ENCODE measurements at places on chromosomes 2 and 18.

- DNase-seq = no peak
Observed at GRCh38 chr2:142603759-142604158, 273.7 kb upstream of the KYNU start.

DNA sequence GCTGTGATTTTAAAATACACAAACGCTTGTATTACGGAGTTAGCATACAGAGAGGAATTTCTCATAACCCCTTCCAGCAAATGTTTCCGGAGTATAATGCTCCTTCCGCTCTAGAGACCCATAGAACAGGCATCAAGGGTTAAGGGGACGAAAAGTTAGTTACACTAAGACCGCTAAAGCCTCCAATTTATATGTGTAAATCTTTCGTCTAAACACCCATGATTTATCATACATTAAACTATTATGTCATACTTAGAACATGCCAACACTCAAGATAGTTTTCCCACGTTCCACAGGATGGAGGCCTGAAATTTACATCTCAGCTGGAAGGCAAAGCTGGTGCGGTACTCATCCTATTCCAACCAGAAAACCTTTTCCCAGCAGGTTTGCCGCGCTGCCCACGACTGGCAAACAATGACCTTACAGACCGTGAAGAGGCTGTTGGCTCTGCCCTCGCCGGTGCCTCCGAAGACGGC, 650 bp downstream of the ORMDL1 start:
- no peak for DNase-seq

DNA sequence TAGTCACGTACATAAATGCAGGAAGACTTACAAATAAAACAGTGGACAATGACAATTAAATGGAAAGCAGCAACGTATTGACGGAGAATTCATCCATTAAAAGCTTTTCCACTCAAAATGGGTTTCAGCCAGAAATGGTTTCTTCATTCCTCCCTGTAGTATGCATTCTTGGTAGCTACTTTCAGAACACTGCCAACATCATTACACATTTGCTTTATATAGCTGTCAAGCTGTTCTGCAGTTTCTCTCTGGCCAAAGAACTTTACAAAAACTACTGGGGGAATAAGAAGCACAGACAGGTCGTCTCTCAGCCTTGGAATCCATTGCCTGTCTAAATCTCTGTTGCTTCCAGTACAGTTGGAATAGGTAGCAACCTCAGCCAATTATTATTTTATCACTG, 84.1 kb upstream of the NCKAP5 start:
- no peak for DNase-seq

- DNase-seq = no peak
Observed at GRCh38 chr2:111896576-111896975, 1.8 kb upstream of the MERTK start.

GRCh38 chr2:81976998-81977397, 1672.4 kb upstream of the LRRTM1 start:
- no peak for DNase-seq

GRCh38 chr2:227472265-227473121, 537 bp downstream of the AGFG1 start:
- peak; percentile 39 for DNase-seq

- no peak for DNase-seq
Observed at GRCh38 chr2:136344339-136344738, 226.4 kb upstream of the CXCR4 start.

DNA sequence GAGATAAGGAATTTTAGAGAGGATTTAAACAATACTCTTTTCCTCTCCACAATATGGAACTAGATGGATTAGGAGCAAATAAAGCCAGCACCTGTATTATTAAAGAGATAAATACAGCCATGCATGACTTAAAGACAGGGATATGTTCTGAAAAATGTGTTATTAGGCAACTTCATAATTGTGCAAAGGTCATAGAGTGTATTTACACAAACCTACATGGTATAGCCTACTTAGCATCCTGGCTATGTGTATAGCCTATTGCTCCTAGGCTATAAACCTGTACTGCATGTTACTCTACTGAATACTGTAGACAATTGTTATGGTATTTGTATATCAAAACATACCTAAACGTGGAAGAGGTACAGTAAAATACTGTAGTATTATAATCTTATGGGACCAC, 53.0 kb downstream of the PTRHD1 start:
- no peak for DNase-seq

- no peak for DNase-seq
Observed at GRCh38 chr2:131033786-131034121, 59.5 kb downstream of the FAM168B start.

GRCh38 chr2:136727973-136728699, 37.2 kb upstream of the THSD7B start:
- no peak for DNase-seq

- no peak for DNase-seq
Observed at GRCh38 chr18:21272016-21272579, 30.1 kb downstream of the GREB1L start.

- DNase-seq = no peak
Observed at GRCh38 chr2:201777043-201777442, 3.7 kb downstream of the ALS2 start.

DNA sequence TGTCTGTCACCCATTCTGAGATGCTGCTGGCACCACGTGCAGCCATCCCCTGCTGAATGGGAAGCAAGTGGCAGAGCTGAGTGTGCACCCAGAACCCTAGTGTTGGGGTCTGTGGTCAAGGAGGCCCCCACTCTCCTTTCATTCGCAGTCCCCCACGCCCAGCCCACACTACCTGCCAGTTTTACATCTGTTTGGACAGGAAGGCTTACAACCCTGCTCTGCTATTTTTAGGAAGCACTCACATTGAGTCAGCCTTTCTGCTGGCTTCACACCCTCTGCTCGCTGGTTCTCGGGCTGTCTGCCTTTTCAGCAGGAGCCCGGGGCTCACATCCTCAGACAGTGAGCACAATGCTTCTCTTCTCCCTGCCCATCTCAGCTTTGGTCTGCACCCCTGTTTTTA, 10.7 kb upstream of the ADCY3 start:
- DNase-seq = peak; percentile 24

- no peak for DNase-seq
Observed at GRCh38 chr2:16123421-16123820, 183.1 kb downstream of the MYCN start.

- no peak for DNase-seq
Observed at GRCh38 chr18:48735080-48735676, 196.3 kb downstream of the CTIF start.

Measured in stimulated activated CD8-positive, alpha-beta memory T cell treated with anti-CD3 and anti-CD28 coated beads, Interleukin-4, amount 100 ng/mL, for 24 hours (primary cell).